ENCODE measurements at places on chromosomes 16 and 17.

- no peak for DNase-seq
Observed at GRCh38 chr17:79132271-79133064, 57.8 kb downstream of the ENGASE start.

DNA sequence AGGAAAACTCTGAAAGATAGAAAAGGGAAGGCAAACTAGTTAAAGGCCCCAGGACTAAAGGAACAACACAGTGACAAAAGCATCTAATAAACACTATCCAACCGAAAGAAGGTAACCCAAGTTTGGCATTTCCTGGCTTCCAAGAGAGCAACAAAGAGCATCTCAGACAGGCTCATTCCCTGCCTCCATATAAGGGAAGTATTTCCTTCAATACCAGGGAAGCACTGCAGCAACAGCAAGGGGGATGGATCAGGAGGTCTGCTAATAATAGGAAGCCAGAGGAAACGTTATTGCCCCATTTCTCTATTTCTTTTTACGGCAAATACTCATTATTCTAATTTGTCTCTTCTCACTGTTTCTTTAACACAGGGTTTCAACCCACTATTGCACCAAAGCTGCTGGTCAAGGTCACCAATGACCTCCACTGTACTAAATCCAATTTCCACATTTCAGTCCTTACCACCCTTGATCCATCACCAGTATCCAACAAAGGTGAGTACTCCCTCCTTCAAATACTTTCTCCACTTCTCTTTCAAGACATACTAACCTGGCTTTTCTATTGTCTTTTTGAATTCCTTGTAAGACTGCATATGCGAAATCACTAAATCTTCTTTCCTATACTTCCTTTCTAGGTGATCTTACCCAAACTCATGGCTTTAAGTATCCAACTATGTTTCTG, 86.1 kb downstream of the KANSL1 start:
- DNase-seq = peak; percentile 89

- no peak for DNase-seq
Observed at GRCh38 chr17:40726919-40727318, 23.4 kb upstream of the KRT24 start.

- DNase-seq = no peak
Observed at GRCh38 chr16:1825381-1825863, 1.2 kb downstream of the HAGH start.

DNA sequence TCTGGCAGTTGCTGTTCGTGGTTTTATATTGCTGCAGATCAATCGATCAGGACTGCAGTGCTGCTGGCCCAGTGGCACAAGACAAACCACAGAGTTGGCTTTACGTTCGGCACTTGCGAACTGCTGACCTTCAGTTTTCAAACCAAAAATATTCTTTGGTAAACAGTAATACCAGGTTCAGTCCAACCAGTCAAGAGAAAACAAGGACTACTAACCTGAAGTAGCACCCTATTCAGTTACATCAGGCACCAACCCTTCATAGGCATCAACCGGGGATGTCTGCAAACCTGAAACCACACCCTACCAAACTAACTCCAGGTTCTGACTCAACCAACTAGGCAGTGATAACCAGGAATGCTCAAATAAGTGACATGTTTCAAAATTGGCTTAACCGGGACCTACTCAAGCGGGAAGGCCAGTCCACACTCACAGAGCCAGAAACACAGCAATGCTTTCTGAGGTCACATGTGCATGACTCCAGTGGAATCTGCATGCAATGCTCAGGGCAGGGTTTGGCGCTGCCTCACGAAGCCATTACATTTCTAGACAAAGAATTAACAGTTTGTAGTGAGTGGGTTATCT, 91.1 kb downstream of the SMG6 start:
- no peak for DNase-seq

DNA sequence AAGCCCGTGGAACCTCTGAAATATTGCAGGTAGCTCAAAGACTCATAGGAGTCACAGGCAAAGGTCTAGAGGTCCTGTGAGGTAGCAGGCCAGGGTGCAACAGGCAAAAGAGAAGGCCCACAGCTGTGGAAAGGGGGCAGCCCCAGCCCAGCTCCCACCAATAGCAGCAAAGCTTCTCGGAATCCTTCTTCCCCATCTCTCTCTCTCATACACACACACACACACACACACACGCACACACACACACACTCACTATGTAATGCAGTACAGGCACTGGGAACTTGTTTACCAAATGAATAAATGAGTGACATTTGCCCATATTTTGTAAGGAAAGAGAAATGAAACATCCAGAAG, 16.8 kb upstream of the SUPT4H1 start:
- DNase-seq = no peak

DNA sequence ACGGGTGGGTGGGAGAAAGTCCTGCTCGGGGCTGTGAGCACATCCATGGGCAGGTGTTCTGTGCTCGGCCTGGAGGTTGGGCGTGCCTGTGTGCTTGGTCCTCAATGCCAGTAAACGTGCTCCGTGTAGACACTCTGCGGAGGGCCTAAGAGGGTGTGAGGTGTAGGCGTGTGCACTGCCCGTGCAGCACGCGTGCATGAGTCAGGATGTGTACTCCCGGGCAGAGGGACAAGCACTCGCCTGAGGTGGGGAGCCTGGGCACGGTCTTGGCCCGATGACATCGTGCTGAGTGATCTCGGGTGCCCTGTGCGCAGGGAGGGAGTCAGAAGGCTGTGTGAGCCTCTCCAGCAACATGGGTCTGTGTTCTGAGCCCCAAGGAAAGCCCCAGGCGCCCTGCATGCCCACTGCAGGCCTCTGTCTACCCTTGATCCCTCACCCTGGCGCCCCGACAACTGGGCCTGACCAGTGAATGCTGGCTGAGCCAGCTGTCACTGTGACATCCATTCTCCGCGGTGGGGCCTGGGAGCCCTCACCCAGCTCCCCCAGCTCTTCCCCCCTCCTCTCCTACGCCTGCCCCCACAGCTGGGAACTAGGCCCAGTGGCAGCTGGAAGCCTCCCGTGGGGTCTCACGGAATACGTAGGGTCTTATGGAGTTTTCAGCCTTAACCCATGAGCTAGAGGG, 23.5 kb upstream of the NXPH3 start:
- no peak for DNase-seq

DNA sequence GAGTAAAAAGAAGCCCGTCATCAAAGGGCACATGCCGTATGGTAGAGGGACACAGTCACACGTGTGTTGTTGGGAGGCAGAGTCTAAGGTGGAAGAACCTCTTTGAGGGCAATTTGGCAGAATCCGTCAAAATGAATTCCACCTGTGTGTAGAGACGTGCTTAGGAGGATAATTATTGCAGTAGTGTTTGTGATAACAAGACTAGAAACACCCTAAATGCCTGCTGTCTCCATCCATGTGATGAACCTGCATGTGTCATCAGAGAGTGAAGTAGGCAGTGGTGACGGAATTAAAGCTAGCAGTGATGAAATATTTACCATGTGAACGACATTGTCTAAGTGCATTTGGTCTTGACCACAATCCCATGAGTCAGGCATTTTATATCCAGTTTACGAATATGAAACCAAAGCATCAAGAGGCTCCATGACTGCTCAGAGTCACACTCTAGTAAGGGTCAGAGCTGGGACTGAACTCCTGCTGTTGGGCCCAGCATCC, 61.3 kb upstream of the ADORA2B start:
- no peak for DNase-seq

DNA sequence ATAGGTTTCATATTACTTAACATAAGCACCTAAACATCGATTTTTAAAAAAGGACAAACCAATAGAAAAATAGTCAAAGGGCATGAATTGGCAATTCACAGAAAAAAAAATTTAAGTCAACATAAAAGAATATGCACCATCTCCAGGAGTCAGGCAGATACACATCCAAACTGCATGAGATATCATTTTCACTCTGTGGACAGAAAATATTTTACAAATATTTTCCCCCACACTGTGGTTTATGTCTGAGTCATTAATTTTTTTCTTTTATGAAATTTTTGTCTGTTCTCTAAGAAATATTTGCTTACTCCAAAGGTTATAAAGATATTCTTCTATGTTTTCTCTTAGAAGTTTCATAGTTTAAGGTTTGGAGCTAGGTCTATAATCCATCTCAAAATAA, 74.4 kb upstream of the DNAH17 start:
- no peak for DNase-seq

DNA sequence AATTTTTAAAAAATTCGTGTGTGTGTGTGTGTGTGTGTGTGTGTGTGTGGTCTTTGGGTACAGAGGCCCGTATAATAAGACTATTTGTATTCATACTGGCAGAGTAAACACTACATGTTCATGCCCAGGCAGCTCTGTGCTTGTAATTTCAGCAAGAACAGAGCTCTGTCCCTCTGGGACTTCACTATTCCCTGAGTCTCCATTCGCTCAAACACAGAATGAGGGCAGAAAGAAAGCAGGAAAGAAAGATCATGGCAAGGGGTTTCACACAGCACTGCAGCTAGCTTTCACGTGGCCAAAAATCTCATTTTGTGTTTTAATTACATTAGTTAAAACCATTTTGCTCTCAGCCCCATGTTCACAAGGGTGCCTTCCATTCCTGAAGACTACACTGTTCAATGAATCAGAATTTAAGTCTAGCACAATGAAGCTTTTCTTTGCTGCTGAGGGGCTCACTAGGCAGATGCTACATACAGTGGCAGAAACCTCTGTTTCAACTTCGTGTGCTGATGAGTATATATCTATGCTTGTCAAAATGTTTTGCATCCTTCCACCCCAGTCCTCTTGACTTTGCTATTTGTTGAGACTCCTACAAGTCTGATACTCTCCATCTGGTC, 198.4 kb upstream of the C17orf78 start:
- DNase-seq = no peak

DNA sequence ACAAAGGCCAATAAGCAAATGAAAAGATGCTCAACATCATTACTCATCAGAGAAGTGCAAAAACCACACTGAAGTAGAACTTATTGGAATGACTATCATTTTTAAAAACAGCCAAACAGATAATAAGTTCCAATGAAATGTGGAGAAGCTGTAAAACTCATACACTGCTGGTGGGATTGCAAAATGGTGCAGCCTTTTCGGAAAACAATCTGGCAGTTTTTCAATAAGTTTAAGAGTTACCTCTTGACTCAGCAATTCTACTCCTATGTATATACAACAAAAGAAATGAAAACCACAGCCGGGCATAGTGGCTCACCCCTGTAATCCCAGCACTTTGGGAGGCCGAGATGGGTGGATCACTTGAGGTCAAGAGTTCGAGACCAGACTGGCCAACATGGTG, 49.3 kb downstream of the AKAP10 start:
- no peak for DNase-seq

DNA sequence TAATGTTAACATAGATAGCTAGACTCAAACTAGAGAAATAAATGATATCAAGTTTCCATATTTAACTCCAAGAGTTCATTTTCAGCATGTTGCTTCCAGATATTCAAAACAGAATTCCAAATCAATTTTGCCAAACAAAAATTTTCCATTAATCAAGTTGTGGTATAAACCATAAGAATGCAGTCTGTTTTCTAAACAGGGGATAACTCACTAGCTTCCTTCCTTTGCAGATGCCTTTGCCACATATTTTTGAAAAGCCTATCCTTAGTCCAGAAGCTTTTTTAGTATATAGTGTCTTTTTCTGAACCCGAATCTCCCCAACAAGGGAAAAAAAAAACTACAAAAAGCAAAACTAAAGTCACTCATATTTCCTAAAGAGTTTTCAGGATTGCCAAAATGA, 61.5 kb downstream of the HELZ start:
- no peak for DNase-seq

- no peak for DNase-seq
Observed at GRCh38 chr16:81866820-81867440, 87.8 kb downstream of the PLCG2 start.

DNA sequence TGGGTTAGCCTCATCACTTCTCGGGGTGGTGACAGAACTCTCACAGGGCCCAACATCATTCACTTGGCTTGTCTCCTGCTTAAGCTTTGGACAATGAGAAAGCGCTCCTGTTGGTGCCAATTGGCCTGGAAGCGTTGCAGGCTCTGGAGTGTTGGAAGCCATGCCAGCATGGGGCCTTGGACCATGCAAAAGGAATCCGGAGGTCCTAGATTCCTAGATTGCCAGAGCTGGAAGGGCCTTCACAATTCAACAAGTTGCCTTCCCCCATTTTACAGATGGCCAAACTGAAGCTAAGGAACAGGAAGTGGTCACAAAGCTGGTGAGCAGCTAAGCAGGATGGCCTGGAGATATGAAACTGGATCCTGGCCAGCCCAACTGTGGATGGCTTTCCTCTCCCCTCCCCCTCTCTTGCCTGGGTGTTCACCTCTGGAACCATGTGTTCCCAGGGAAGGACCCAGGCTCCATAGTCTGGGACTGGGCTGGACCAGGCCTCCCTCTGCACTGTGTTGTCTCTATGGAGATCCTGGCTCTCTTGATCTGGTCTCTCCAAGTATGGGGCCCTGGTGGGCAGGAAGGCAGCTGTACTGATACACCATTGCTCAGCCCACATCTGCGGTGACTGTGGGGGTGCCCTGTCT, 6.0 kb upstream of the IGFBP4 start:
- DNase-seq = no peak

DNA sequence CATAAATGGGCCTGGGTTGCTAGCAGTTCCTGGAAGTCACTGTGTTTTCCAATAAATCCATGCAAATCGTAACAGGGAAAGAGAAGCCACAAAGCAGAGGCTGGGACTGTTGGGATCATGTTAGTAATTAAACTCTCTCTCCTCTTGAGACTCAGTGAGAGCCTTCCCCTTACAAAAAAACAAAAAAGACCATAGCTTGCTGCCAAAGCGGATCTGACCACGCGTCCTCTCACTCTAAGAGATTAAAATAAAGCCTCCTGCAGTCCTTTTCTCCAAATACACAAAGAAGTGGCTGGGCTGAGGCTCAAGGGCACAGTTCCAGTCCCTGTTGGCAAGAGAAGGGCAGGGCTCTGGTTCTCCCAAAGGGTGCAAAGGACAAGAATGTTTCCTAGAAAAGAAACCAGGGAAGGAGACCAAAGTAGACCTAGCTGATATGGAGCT, 38.5 kb downstream of the PIGL start:
- peak; percentile 37 for DNase-seq

DNA sequence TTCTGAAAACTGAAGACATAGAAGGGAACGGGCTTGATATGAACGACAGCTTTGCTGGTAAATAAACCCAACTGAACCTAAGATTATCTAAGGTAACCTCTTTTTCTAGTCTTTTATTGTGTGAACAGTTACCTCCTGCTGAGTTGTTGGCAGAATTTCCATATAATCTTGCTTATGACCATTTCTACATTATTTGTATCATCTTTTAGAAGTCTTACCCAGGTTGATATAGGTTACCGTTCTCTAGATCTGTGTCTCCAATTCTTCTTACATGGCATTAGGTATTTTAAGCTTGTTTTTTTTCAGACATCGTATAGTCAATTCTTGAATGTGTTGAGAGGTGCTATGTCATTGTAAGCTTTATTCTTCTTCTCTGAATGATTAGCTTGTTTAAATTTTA, 24.3 kb downstream of the TTC19 start:
- no peak for DNase-seq
